Activated CD8-positive, alpha-beta memory T cell treated with anti-CD3 and anti-CD28 coated beads, Interleukin-2, amount 10 ng/mL, durations not matched to agents 7 days and 5 days (primary cell): ENCODE measurements at places on chromosomes 3 and 15. TPM values are rescaled to one million over a fixed set of nuclear protein-coding genes. Genes with fewer than 3 reads are reported as not detected.

RPN1 gene
- total RNA-seq: 151 TPM

IQCH gene
- total RNA-seq: 0.98 TPM

COL8A1 gene
- not detected for total RNA-seq

GRCh38 chr3:1002010-1002409 lies 90.8 kb upstream of the CNTN6 start:
- H3K36me3 ChIP-seq: no peaks in the 10 kb centered on the region
- H3K4me3 ChIP-seq: no peak overlapping the region
- no peaks in the 10 kb centered on the region for H3K4me1 ChIP-seq
- H3K27ac ChIP-seq: no peak overlapping the region
- no peak for DNase-seq

DNA sequence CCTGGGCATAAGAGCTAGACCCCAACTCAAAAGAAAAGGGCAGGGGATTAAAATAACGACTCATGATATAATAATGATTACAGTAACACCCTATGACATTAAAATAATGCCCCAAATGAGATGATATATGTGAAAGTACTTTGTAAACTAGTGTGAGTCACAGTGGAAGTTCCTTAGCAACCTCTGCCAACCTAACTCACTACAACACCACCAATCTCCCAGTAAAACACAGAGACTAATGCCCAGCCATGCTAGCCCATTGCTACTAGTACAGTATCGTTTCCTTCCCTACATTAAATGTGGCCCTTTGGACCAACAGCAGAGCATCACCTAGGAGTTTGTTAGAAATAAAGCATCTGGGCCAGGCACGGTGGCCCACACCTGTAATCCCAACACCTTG lies 11.2 kb upstream of the ADAMTS7 start:
- no peak for DNase-seq
- no peaks in the 10 kb centered on the region for H3K4me1 ChIP-seq
- no peaks in the 10 kb centered on the region for H3K36me3 ChIP-seq
- peaks cover 7% of the 10 kb centered on the region for H3K27me3 ChIP-seq
- H3K4me3 ChIP-seq: no peak overlapping the region

DNA sequence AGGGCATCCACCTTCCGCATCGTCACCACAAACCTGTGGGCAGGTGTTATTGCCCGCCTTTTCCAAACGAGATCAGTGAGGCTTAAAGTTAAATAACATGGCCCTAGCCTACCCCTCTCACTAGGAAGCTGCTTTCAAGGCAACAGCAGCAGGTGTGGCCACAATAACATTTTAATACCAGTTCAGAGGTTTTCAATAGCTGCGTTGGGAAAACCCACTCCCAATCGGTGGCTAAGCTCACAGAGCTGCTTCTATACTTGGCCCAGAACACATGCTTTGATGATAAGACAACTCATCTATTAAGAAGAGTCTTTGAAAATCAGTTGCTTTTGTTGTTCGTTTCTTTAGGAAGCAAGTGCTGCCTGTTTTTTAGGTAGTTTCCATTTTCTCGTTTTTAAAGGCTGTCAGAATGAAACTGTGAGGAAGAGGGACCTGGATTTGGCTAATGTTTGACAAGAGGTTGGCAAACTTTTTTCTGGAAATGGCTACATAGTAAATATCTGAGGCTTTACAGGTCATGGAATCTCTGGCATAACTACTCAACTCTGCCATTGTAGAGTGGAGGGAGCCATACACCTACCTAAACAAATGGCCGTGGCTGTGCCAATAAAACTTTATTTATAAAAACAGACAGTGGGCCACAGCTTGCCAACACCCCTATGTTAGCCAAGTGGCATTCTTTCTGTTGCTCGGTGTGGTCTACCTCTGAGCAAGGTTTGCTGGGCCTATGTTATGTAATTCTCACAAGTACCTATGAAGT lies 179.6 kb downstream of the FEZF2 start:
- H3K27ac ChIP-seq: no peak overlapping the region
- no peaks in the 10 kb centered on the region for H3K4me1 ChIP-seq
- no peaks in the 10 kb centered on the region for H3K36me3 ChIP-seq
- H3K4me3 ChIP-seq: no peak overlapping the region

- peaks cover 2% of the 10 kb centered on the region for H3K36me3 ChIP-seq
- no peaks in the 10 kb centered on the region for H3K27me3 ChIP-seq
- H3K4me3 ChIP-seq: no peak overlapping the region
- H3K27ac ChIP-seq: peak overlapping the region; percentile 5
- peaks cover 47% of the 10 kb centered on the region for H3K4me1 ChIP-seq
Observed at GRCh38 chr15:85473455-85473854, 93.1 kb downstream of the AKAP13 start.

DNA sequence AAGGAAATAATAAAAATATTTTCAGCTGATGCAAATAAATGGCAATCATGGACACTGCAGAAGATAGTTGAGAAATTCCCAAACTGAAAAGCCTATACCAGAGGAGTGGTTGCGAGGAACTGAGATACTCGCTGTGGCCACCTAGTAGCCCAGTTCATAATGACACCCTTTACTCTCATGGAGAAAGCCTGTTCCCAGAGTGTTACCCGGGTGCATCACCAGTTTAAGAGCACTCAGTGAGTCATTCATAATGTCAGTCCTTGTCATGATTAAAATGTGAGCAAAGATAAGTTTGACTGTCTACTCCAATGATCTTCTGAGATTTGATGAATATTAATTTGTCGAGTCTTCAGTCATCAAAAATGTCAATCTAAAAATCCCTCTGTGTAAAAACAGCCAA lies 138.4 kb upstream of the LRRC3B start:
- H3K36me3 ChIP-seq: no peaks in the 10 kb centered on the region
- no peak overlapping the region for H3K4me3 ChIP-seq
- DNase-seq: no peak
- no peak overlapping the region for H3K27ac ChIP-seq

DNA sequence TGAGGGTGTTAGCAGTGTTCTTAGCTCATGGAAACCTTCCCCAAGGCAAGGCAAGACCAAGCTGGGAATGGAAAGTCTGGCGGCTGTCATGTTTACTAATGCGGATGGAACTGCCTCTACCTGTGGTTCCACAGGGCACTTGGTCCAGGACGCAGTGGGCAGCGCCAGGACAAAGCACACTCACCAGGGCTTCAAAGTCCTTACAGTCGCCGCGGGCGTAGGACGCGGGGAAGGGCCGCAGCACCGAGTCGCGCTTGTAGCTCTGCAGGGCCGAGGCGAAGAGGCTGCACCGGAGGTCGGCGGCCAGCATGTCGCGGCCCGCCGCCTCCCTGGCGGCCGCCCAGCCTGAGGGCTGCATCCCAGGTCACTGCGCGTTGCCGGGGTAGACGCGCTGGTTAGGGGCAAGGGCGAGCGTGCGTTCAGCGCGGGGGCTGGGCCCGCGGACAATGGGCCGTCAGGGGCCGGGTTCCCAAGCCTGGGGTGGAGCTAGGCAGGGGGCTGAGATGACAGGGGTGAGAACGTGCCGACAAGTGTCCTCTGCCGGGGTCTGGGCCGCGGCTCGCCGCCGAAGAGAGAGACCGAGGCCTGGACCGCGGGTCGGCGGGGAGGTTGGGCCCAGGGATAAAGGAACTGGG lies 497 bp downstream of the PARP16 start:
- peak overlapping the region; percentile 86 for H3K27ac ChIP-seq
- H3K4me3 ChIP-seq: peak overlapping the region; percentile 81
- H3K27me3 ChIP-seq: no peaks in the 10 kb centered on the region
- peaks cover 2% of the 10 kb centered on the region for H3K36me3 ChIP-seq
- peak; percentile 49 for DNase-seq

DNA sequence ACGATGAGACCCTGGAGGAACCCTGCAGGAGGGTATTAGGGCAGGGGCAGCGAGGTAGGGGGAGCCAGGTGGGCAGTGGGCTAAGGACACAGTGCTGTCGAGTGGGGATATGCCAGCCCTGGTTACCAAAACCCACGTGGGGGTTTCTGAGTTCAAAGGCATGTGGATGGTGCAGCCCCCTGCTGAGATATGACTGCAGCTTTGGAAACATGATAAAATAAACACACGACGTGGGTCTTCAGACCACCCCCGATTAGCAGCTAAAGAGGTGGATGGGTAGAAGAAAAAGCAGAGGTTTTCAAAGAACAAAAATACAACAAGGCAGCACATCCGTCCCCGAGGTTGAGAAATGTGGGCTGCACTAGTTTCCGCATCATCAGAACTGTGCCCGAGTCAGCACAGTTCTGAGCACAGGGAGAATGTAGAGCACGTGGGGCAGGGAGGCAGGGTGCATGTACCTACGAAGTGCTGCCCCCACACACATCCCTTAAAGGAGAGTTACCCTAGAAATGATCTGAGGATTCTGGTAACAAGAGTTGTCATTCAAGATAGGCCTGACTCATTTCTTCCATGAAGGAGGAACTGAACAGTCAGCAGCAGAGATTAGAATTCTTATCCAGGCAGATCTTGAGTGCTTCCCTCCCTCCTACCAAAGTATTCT lies 121.3 kb downstream of the RPLP1 start:
- DNase-seq: peak; percentile 51
- H3K36me3 ChIP-seq: no peaks in the 10 kb centered on the region
- H3K4me3 ChIP-seq: no peak overlapping the region
- no peak overlapping the region for H3K27ac ChIP-seq

GRCh38 chr3:164679245-164679644 lies 399.1 kb downstream of the SI start:
- H3K27me3 ChIP-seq: no peaks in the 10 kb centered on the region
- H3K36me3 ChIP-seq: no peaks in the 10 kb centered on the region
- no peak for DNase-seq

DNA sequence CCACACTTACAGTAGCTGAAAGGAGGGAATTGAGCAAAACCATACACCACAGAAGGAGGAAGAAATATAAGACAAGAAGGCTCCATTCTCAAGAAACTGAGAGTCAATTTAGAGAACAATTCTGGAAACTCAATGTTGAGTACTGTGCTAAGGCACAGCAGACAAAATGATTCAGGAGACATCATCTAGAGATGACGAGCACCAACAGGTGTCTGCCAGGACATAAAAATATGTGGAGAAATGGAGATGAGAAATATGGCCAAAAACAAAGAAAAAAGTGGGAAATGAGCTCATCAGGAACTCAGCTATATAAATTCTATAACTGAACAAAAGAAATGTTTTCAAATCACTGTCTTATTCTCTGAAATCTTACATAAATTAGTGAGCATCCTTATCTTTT lies 343.7 kb downstream of the ERC2 start:
- H3K4me1 ChIP-seq: no peaks in the 10 kb centered on the region
- H3K27ac ChIP-seq: no peak overlapping the region
- no peak overlapping the region for H3K4me3 ChIP-seq
- H3K36me3 ChIP-seq: no peaks in the 10 kb centered on the region

DNA sequence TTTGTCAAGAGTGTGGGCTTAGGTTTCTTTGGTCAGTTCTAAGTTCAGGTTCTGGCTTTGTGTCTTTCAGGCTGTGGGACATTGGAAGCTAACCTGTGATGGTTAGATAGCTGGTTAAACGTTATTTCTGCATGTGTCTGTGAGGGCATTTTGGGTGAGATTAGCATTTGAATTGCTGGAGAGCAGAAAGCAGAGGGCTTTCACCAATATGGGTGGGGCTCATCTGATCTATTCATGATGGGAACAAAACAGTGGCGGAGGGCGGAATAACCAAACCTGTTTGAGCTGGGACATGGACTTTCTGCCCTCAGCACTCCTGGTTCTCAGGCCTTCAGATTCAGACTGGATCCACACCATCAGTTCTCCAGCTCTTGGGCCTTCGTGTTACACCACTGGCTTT lies 195.4 kb downstream of the KLF13 start:
- DNase-seq: no peak
- no peaks in the 10 kb centered on the region for H3K4me1 ChIP-seq
- no peaks in the 10 kb centered on the region for H3K36me3 ChIP-seq
- no peaks in the 10 kb centered on the region for H3K27me3 ChIP-seq
